GM13976 (cell line): ENCODE measurements at places on chromosomes 4 and X.

- no peak for DNase-seq
Observed at GRCh38 chrX:42519666-42520231, 258.2 kb downstream of the PPP1R2C start.

DNA sequence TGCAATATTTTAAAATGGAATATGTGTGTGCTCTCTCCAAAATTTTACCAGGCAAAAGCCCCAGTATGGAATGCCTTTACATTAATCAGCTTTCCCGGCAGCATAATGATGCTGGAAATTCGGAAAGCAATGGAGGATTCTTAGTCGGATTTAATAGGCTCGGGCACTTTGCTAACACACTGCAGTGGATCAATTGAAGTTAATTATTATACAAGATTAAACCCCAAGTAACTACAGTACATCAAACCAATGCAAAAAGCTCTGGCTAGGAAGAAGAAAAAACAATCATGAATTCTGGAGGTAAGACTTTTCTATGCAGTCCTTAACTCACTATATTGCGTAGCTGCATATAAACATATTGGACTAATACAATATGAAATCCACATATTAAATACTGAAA lies 43.6 kb upstream of the GRIA3 start:
- no peak for DNase-seq

DNA sequence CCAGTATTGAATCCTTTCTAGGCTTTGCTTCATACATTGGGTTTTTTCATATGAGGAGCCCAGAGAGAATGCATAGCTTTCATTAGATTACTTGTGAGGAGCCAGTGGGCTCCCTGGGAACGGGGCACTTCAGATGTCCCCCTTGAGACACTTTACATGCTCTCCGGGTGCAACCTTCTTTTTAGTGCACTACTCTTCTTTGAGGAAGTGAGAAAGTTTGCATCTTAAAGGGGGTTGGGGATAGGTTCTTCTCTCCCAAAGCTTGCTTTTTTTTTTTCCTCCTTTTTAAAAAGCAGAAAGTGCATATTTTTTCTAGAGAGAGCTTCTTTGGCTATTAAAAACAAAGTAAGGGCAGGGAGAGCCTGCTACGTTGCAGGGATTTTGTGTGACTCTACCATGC lies 4.3 kb downstream of the HADH start:
- peak; percentile 51 for DNase-seq

DNA sequence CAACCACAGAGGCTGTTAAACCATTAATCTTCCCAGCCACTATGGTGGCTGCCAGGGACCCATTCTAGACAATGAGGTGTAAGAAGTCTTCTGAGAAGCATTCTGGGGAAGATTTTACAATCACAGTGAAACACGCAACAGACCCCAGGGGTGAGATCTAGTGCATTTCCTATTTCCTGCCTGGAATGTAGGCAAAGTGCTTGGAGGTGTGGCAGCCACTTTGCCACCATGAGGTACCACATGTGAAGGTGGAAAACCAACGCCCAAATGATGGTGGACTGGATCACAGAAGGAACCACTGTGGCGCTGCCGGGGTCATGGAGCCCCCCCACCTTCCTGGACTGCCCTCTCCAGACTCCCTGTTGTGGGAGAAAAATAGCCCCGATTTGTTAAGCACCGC lies 61.8 kb downstream of the WFS1 start:
- DNase-seq, result no peak

DNA sequence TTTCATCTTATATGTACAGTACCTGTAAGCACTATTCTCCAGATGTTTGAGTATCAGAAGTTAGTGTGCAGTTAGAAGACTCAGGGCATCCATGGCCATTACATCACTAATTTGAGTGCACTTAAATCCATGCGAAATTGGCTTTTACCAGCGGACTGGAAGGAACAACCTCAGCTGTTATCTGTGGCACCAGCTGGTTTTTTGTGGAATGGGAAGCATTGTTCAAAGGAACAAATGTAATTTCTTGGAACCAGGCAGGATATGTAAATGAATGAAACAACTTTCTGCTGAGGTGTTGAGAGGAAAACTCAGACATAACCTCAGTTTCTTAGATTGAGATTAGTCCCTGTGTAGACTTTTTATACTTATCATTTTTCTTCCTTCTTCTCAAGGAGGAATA lies 60.2 kb downstream of the PDGFRA start:
- no peak for DNase-seq

GRCh38 chrX:7223271-7223670 lies 75.3 kb upstream of the PUDP start:
- no peak for DNase-seq

DNA sequence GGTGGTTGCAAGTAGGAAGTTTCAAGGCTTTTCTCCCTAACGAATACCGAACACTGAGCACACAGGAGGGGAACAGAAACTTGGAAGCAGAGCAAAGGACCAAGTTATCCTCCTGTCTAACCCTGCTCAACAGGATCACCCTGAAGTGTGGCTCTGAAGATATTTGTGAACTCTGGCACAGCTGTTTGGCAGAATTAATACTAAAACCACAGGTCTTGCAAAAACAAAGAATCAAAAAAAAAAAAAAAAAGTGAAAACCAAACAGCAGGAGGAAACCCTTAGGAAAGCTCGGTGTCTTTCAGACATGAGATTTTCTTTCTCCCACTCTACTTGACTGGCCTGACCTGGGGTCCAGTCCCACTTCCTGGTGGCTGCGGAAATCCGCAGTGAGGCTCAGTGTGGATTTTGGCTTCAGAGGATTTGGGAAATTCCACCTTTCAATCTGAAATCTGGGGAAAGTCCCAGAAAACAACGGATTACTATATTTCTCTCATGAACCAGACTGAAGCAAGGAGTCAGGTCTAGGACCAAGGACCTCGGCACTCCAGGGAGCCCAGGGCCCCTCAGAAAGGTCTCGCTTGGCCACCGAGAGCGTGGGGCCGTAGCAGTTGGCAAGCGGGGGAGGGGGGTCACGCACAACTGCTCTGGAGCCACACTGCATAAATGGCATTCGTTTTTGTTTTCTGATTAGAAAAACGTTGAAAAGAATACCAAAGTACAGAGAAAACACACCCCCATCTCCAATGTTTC lies 867 bp downstream of the TIFA start:
- DNase-seq, result peak; percentile 30
